ENCODE measurements at places on chromosomes 6 and 20.
A peak's percentile ranks its signal among the peaks of the same experiment; 100 is the strongest.

- DNase-seq, result no peak
Measured at GRCh38 chr20:20606050-20606449, 106.4 kb downstream of the RALGAPA2 start.

DNA sequence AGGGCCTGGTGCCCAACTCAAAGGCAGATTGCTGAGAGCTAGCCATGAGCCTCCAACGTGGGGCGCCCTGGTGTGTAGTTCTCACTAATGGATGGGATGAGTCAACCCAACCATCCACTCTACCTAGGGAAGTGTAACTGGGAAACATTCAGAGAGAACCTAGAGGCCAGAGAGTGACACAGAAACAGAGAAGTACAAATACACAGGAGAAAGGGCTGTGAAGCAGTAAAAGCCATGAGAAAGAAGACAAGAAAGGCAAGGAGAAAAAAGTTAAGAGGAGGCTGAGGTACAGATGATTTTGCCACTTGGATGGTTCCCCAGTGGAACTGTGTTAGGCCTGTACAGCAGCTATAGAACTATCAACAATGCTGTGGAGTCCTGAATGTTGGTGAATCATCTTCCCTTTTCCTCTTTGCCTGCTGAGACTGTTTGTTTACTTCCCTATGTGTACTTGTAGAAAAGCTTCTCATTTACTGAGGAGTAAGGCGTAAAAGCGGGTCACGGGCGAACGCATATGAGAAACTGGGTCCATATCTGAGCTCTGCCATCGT, 39.0 kb downstream of the MAN1A1 start:
- no peak for DNase-seq

GRCh38 chr20:53599378-53599777, 5.7 kb upstream of the ZNF217 start:
- DNase-seq, result no peak

- DNase-seq, result no peak
Measured at GRCh38 chr6:141551318-141551717, 581.4 kb upstream of the GJE1 start.

DNA sequence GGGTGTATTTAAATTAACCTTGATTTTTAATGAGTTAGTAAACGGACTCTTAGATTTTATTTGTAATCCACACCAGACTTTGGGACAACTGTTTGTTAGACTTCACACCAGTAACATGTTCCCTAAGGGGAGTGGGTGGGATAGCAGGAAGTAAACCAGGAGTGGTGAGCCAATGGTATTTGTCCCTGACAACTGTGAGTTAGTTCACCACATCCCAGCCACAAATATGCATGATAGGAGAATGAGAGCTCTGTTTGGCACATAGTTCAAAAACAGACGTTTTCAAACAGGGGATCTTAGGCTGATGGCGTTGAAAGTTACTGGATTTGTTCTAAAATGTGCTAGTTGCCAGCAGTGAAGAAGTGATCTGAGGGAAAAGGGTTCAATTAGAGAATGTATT, 18.7 kb upstream of the COL10A1 start:
- peak; percentile 90 for DNase-seq

- no peak for DNase-seq
Measured at GRCh38 chr6:45898941-45899682, 116.5 kb downstream of the CLIC5 start.

DNA sequence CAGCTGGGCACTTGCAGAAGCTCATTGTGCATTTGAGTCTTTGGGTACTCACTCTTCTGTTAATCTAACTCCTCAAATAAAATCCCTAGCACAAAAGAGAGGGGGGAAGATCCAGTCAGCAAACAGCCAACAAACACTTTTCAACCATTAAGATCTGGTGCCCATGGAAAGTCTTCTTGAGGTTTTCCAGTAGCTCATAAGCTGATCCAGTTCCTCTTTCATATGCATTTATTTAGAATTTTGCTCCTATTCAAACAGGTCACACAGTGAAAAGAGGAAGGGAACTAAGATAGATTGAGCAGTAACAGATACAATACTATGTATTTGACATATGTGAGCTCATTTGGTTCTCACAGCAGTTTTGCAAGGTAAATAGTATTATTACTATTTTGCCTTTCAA, 38.6 kb downstream of the HLA-DPB1 start:
- DNase-seq, result no peak

GRCh38 chr6:144186817-144187625, 36.7 kb downstream of the STX11 start:
- DNase-seq, result no peak

- DNase-seq, result no peak
Measured at GRCh38 chr6:118397671-118398465, 150.2 kb upstream of the PLN start.

GRCh38 chr20:1212607-1213396, 9.5 kb downstream of the C20orf202 start:
- peak; percentile 18 for DNase-seq

Data from non-pigmented ciliary epithelial cell (primary cell).